Karpas-422 (cell line): ENCODE measurements at places on chromosomes 4 and X. TPM values are rescaled to one million over a fixed set of nuclear protein-coding genes. Genes with fewer than 3 reads are reported as not detected.

DNA sequence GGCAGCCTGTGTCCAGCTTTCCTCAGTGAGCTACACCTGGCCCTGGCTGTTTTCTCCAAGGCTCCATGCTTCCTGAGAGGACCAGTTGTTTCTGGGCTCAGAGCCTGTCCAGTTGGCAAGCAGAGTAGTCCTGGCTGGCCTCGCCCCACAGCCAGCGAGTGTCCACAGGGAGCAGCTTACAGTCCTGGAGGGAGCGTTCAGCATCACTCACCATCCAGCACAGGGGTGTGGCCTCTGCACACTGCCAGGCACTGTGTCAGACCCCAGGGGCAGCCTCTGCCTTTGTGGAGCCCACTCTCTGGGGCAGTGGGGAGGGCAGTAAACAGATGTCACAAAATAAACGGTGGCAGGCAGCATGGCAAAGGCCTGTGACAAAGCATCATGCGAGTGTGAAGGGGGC is 23.9 kb downstream of the EVC start:
- H3K27ac ChIP-seq = no peak overlapping the region
- H3K4me3 ChIP-seq = no peak overlapping the region
- DNase-seq = no peak
- no peaks in the 10 kb centered on the region for H3K36me3 ChIP-seq
- H3K4me1 ChIP-seq = no peaks in the 10 kb centered on the region
- H3K27me3 ChIP-seq = no peaks in the 10 kb centered on the region

GRCh38 chr4:159979953-159980352 is 877.1 kb downstream of the RAPGEF2 start:
- DNase-seq = no peak
- H3K36me3 ChIP-seq = no peaks in the 10 kb centered on the region
- no peaks in the 10 kb centered on the region for H3K4me1 ChIP-seq
- H3K27ac ChIP-seq = no peak overlapping the region
- H3K4me3 ChIP-seq = no peak overlapping the region

GRCh38 chr4:85610450-85610849 is 135.5 kb downstream of the ARHGAP24 start:
- H3K27ac ChIP-seq = peak overlapping the region; percentile 49
- H3K4me3 ChIP-seq = no peak overlapping the region
- peaks cover 28% of the 10 kb centered on the region for H3K4me1 ChIP-seq
- DNase-seq = no peak

GRCh38 chr4:45646885-45647590 is 476.8 kb downstream of the GABRG1 start:
- no peak overlapping the region for H3K27ac ChIP-seq
- no peak overlapping the region for H3K4me3 ChIP-seq
- no peak for DNase-seq
- H3K36me3 ChIP-seq = no peaks in the 10 kb centered on the region
- no peaks in the 10 kb centered on the region for H3K27me3 ChIP-seq

GRCh38 chr4:98656443-98656842 is 2.0 kb downstream of the TSPAN5 start:
- no peaks in the 10 kb centered on the region; the same call in 1 of the 2 replicates for H3K27me3 ChIP-seq
- H3K36me3 ChIP-seq = no peaks in the 10 kb centered on the region
- no peak overlapping the region for H3K27ac ChIP-seq
- no peak overlapping the region for H3K4me3 ChIP-seq

- H3K27me3 ChIP-seq = no peaks in the 10 kb centered on the region
- H3K27ac ChIP-seq = no peak overlapping the region
- no peak for DNase-seq
Observed at GRCh38 chrX:115609621-115610020, 48.6 kb downstream of the PLS3 start.

DNA sequence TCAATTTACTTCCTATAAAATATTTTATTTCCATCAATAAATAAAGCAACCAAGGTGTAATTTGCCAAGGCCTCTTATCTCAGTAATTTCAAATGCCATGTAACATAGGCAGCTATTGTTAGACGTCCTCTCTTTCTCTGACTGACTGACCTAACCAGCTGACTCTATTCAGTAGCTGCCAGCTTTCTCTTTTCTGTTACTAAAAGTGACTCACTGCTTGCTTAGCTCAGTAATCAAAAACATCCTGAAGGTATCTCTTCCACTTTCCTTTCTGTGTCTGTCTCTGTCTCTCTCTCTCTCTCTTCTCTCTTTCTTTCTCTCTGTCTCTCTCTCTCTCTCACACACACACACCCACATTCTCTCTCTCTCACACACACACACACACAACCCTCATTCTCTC is 134.2 kb downstream of the SPOCK3 start:
- no peak for DNase-seq
- no peaks in the 10 kb centered on the region for H3K4me1 ChIP-seq
- H3K36me3 ChIP-seq = no peaks in the 10 kb centered on the region
- H3K27ac ChIP-seq = no peak overlapping the region
- H3K4me3 ChIP-seq = no peak overlapping the region
- no peaks in the 10 kb centered on the region for H3K27me3 ChIP-seq

Gene AKAP4
- total RNA-seq = not detected in 2 replicates

Gene PLP1
- total RNA-seq = 1.2 TPM in 1 of 2 replicates, not detected in the other

Gene HELQ
- 6.0 and 17.3 TPM in 2 replicates for total RNA-seq

Gene NFXL1
- total RNA-seq = 30.7 and 41.1 TPM in 2 replicates

Gene QRFPR
- not detected in 2 replicates for total RNA-seq
